ENCODE measurements at places on chromosomes 2 and 18. TPM values are rescaled to one million over a fixed set of nuclear protein-coding genes. Genes with fewer than 3 reads are reported as not detected.

GRCh38 chr2:164456619-164457018 lies 164.7 kb downstream of the GRB14 start:
- DNase-seq = no peak

DNA sequence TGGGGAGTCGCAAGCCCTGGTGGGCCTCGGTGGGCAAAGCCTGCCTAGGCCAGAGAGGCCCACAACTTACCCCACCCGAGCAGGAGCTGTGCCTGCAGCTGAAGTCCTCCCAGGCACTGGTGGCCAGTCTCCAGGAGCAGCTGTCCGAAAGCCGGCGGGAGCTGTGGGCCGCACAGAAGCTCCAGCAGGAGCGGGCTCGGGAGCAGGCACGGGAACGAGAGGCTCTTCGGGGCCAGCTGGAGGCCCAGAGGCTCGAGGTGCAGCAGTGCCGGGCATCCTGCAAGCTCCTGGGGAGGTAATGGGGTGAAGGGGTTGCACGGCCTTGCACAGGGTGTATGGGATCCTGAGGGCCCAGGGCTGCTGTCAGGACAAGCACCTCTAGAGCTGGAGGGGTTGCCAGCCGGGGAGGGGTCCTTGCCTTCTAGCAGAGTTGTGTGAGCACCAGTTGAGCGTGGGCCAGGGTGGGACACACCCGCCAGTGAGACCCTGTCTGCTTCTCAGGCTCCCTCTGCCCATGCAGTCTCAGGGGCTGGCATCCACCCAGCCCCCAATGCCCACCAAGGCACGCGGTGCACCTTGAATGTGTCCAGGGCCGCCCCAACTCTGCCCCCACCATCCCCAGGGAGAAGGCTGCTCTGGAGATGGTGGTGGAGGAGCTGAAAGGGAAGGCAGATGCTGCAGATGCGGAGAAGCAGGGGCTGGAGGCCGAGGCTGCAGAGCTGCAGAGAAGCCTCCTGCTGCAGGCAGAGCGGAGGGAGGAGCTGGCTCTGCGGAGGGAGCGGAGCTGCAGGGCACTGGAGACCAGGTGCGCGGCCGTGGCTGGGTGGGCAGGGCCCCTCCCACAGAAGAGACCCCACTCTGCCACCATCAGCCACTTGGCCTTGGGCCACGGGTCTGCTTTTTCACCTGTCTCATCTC lies 27.2 kb downstream of the CROCC2 start:
- no peak for DNase-seq

DNA sequence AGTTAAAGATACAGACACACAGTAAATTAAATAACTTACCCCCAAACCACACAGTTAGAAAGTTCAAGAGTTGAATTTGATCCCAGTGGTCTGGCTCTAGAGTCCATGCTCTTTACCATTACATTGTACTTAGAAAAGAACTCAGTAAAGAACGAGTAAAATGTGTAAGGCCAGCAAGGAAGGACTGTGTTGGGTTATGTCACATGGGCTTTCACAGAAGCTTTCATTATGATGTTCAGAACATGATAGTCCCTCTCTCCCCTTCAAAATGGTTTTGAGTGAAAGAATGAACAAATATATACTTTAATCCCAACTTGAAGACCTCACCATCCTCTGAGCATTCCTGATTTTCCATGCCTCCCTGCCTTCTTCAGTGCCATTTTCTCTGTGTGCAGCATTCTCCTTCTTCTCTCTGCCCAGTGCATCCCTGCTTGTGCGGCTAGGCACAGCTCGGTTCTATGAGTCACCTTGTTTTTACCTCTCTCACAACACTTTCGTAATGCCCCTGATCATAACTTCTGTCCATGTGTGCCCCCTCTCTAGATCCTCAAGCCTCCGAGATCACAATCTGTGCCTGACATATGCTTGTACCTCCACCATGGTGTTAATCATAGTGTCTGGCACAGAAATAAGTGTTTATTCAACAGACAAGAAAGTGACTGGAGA lies 22.0 kb downstream of the RASGRP3 start:
- no peak for DNase-seq

The IL36B gene
- total RNA-seq = not detected

The MAT2A gene
- total RNA-seq = 122 TPM

The PKP4 gene
- total RNA-seq = 10.8 TPM

DNA sequence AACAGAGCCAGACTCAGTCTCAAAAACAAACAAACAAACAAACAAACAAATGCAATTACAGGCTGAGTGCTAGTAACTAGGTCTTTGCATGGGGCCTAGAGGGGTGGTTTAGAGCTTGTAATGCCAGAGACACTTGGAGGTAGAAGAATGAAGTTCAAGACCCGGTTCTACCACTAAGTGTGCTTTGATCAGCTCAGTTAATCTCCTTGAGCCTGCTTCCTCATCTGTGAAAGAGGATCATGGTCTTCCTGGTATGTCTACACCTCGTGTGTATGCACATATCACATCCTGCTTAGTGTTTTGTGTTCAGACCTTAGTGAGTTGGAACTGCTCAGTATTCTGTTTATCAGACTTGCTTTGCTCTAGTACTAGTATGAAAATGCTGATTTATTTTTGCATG lies 4.8 kb upstream of the ATP6V1C2 start:
- no peak for DNase-seq

The TCF7L1 gene
- not detected for total RNA-seq

DNA sequence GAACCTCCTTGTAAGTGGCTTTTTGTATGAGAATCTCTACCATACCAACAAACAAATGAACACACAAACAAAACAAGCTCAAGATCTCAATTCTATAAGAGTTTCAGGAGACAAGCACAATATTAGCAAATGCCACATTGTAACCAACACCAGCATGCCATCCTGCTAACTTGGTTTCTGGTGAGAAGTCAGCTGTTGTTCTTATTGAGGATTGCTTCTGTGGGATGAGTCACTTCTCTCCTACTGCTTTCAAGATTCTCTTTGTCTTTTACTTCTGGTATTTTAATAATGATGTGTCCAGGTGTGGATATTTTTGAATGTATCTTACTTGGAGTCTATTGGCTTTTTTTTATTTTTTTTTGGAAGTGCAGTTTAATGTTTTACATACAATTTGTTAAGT lies 131.7 kb downstream of the BCL2L11 start:
- no peak for DNase-seq

- DNase-seq = no peak
These were observed 31.1 kb upstream of the PAX8 start for GRCh38 chr2:113309655-113310387.

The GNAL gene
- 0.11 TPM for total RNA-seq

The LYPD1 gene
- not detected for total RNA-seq

DNA sequence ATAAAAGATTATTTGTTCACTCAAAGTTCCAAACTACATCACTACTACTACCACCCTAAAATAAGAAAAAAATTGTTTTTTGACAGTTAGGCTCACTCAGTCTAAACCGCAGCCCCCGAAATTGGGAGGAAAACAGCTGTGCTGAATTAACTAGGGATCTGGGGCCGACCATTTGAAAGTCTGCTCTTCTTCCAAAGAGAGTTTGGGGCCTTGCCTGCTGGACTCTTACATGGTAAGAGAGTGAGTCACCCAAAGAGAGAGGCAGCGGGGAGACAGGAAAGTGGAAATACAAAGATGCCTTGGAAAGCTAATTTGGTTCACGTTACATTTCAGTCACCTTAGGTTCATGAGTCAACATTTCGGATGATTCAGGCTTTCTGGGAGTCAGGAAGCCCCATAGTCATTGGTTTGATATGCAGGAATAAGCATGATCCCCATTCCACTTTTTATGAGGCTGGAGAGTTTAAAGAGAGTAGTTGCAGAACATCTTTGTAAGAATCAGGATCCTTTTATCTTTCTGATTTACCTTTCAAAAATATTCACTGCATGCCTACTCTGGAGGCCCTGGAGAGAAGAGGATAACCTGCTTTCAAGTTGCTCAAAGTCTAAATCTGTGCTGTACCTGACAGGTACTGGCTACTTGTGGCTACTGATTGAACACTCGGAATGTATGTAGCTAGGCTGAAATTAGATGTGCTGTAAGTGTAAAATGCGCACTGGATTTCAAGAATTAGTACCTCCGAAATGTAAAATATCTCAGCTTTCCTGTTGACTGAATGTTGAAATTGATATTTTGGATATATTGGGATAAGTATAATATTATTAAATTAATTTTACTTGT lies 995 bp upstream of the RTN4 start:
- peak; percentile 14 for DNase-seq

DNA sequence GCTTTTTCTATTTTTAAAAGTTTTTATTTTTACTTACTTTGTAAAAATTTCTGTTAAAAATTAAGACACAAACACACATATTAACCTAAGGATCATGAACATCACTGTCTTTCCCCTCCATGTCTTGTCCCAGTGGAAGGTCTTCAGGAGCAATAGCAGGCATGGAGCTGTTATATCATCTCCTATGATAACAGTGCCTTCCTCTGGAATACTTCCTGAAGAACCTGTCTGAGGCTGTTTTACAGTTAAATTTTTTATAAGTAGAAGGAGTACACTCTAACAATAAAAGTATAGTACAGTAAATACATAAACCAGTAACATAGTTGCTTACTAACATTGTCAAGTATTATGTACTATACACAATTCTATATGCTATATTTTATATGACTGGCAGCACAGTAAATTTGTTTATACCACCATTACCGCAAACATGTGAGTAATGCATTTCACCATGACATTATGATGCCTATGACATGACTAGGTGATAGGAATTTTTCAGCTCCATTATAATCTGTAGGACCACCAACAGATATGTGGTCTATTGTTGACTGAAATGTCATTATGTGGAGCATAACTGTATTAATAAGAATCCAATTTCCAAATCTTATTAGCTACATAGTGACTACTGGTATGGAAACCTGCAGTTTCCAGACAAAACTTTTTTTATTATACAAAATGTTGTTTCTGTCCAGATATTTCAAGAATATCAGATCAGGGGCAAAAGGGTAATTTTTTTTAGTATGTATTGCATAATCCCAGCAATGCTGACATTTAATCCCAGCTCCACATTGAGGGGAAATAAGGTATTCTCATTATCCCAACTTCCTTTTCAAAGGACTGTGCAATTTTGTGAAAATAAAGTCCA lies 337.2 kb upstream of the SLC39A10 start:
- DNase-seq = no peak

- DNase-seq = no peak
These were observed 215.6 kb upstream of the SMIM21 start for GRCh38 chr18:75643083-75643482.

- DNase-seq = no peak
These were observed 19.7 kb downstream of the VIL1 start for GRCh38 chr2:218438596-218438995.

DNA sequence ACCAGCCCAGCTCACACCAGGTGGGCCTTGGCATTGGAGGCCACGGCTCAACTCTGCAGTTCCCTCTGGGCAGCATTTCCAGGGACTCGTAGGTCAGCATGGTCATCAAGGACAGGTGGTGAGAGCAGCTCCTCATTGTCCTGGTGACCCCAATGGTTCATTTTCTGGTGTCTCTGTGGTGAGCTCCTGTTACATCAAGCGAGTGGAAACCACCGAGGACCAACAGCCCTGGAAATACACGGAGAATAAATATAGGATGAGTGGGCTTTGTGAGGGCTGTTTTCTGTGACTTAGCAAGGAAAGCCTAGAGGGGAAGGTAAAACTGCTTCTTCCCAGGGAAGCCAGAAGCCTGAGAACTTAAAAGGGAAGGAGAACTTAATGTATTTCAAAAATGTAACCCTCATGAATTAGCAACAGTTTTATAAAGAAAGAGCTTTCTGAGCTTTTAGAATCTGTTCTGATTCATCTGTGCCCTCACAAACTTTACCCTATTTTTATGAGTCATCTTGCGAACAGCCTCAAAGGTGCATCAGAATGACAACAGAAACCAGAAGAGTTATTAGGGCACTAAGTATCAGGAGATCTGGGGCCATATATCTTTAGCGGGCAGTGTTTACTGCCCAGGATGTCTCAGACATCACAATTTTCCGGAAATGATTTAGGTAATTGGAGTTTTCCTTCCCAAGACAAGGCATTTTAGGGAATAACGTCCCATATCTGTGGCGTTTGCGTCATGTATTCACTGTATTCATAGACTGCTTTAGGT lies 18.7 kb downstream of the C2orf92 start:
- DNase-seq = no peak

- DNase-seq = no peak
These were observed 21.3 kb upstream of the TTN start for GRCh38 chr2:178828486-178828881.

The SKA1 gene
- 0.20 TPM for total RNA-seq

GRCh38 chr2:128797937-128798336 lies 479.3 kb upstream of the HS6ST1 start:
- no peak for DNase-seq

The CAPN13 gene
- not detected for total RNA-seq

GRCh38 chr18:36419900-36420531 lies 122.5 kb downstream of the FHOD3 start:
- peak; percentile 3 for DNase-seq
